Stimulated activated CD4-positive, alpha-beta T cell treated with anti-CD3 and anti-CD28 coated beads, Interleukin-12 subunit alpha, Interleukin-12 subunit beta, amount 100 ng/mL, for 24 hours (primary cell): ENCODE measurements at places on chromosomes 16 and 17.

DNA sequence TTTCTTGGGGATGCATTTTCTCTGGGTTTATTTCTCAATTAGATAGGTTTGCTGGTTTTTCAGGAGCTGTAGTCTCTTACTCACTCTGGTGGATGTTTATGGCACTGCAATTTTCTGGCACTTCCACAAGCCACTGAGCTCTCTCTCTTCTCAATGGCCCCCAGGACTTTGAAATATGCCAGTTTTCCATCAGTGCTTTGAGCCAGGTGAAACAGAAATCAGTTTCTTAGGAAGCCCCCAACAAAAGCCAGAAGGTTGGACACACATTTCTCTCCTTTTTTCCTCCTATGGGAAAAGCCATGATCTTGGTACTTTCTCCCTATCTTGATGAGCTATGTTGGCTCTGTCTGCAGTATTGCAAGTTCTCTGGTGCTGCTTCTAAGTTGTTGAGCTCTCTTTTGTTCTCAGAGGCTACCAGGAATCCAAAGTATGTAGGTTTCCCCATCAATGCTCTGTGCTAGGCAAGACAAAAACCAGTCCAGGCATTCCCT lies 90.7 kb upstream of the SMIM36 start:
- DNase-seq = no peak

- no peak for DNase-seq
Observed at GRCh38 chr16:7744546-7745264, 412.1 kb downstream of the RBFOX1 start.

GRCh38 chr17:70268383-70268782 lies 99.1 kb downstream of the KCNJ2 start:
- no peak for DNase-seq

- no peak for DNase-seq
Observed at GRCh38 chr16:55017321-55017720, 86.7 kb downstream of the IRX5 start.

DNA sequence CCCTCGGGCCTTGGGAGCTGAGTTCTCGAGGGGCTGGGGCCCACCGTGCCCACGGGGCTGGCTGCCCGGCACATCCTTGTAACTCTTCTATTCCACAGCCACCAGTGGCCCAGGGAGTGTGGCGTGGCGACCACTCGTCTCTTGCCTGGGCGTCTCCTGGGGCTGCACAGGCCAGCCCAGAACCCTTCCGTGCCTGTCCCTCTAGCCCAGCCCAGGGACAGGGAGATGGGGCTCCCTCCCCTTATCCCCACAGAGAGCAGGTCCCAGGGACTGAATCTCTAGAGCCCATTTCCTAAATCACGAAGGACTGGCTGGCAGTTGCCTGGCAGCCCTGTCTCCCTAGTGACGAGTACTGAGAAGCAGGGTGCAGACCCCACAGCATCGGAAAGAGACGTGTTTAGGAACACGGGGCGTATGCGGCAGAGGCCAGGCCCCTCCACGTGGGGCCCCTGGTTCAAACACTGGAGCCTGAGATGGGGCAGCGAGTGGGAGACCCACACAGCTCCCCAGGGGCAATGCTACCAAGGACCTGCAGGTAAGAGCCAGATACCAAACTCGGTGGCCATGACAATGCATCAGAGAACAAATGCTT lies 51.0 kb downstream of the TIMM22 start:
- DNase-seq = no peak

DNA sequence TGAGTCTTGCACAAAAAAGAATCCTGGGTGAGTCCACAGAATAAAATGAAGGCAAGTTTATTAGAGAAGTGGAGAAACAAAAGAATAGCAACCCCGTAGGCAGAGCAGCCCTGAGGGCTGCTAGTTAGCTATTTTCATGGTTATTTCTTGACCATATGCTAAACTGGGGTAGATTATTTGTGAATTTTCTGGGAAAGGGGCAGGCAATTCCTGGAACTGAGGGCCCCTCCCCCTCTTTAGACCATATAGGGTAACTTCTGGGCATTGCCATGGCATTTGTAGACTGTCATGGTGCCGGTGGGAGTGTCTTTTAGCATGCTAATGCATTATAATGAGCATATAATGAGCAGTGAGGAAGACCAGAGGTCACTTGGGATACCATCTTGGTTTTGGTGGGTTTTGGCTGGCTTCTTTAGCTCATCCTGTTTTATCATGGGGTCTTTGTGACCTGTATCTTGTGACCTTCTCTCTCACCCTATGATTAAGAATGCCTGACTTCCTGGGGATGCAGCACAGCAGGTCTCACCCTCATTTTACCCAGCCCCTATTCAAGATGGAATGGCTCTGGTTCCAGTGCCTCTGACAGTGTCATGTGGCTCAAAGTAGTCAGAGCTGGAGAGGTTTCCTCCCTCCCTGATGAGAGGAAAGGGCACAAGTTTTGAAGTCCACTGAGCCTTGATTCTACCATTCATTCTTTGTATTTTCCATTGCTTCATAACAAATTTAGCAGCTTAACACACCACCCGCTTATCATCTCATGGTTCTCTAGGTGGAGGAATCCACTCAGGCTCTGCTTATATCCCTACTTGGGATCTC lies 55.7 kb upstream of the LGALS9 start:
- no peak for DNase-seq

DNA sequence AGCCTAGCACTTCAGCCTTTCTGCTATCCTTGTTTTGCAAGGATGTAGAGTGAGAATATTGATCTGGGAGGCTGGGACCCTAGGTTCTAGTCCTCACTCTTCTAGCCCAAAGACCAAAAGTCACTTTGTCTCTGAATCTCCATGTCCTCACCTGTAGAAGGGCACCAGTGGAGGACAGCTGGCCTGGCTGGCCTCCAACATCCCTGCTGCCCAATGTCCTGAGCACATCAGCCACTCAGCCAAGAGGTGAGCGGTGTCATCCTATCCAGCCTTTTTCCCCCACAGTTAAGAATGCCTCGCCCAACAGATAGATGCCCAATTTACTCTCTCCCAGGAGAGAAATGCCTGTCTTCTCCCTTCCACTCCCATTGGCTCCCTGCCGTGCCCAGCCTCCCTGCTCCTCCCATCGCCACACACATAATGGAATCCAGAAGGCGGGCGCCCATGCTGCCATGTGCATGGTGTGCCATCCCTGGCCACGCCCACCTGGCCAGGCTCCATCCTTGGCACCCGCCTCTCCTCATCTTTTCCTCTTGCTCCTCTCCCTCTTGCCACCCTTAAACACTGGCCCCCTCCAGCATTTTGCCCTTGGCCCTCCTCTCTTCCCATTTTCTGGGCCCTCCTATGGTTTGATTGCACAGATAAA lies 157.3 kb upstream of the SDK2 start:
- DNase-seq = no peak

- DNase-seq = no peak
Observed at GRCh38 chr17:65121368-65121767, 15.8 kb upstream of the RGS9 start.

GRCh38 chr16:179211-180092 lies 807 bp upstream of the HBQ1 start:
- DNase-seq = no peak

DNA sequence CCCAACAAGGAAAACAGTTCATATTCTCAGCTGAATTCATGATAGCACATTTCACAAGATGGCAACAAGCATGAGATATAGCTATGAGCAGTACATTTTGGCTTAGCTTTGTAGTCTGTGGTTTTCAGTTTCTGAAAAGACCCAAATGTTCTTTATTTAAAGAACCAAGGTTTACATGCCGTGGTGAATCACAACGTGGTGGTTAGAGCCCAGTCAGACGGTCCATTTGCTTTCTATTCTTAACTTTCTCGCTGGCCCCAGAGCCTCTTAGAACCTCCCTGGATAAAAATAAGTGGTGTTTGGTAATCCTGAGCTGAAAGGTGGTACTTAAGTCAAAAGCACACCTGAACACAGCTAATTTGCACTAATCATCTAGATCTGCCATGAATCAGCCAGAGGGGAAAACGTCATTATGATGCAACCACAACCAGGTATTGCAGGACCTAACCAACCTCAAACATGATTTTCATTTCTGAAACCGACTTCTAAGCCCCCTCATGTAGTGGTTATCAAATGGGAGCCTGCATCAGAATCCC lies 18.6 kb upstream of the HAPSTR1 start:
- no peak for DNase-seq

DNA sequence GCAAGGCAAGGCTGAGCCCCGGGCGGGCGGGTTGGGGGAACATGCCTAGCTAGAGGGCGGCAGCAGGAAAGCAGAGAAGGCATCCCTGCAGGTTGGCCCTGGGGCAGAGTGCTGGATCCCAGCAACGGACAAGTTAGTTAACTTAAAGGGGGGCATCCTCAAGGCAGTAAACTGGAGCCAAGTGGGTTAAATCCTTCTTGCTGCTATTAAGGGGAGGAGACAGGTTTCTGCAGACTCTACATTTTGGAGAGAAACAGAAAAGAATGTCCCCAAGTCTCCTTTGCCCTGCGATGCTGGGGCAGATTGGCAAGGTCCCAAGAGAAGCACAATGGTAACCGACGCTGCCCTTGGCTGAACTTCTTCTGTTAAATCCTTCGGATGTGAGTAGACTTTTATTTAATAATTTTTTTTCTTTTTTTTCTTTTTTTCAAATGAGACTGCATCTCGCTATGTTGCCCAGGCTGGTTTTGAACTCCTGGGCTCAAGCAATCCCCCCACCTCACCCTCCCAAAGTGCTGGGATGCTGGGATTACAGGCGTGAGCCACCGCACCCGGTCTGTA lies 14.0 kb downstream of the ATP5PD start:
- no peak for DNase-seq

GRCh38 chr16:725463-726187 lies 618 bp downstream of the CCDC78 start:
- DNase-seq = no peak

GRCh38 chr17:34447406-34447805 lies 84.4 kb upstream of the CCL1 start:
- no peak for DNase-seq

GRCh38 chr17:57379237-57379894 lies 123.0 kb downstream of the MSI2 start:
- DNase-seq = no peak

DNA sequence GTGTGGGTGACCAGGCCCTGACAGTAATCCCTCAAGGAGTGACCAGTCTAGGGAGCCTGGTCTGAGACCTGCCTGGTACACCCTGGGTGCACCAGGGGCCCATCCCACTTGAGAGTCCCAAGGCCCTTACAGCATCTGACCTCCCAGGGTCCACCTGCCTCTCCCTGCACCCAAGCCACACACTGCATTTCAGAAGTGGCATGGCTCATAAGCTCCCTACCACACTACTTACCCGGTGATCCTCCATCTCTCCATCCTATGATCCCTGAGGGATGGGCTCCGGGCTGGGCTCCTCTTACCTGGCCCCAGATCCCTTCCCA lies 40.6 kb downstream of the LGALS9 start:
- DNase-seq = no peak

- no peak for DNase-seq
Observed at GRCh38 chr16:50499254-50499653, 48.9 kb upstream of the NKD1 start.

DNA sequence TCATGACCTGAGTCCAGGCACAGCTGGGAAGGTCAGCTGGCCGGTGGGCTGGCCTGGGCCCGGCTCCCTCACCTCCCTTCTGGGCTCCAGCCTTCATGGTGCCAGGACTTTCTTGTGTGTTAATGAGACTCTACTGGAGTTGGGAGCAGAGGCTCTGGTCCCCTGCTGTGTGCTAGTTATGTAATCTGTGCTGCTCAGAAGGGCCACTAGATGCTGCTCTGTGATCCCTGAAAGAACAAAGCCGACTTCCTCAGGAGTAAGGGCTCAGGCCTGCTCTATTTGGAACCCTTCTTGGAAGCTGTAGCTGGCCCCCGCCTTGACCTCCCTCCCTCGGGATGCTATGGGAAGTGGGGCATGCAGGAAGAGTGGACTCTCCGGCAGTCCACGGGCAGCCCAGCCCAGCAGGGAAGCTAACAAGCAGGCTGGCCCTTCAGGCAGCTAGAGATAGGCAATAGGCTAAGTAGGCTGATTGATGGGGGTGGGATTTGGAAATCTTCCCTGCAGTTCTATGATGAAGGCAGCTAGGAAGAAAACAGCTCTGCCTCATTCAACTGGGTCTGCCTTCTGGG lies 3.3 kb upstream of the CDK5R1 start:
- DNase-seq = no peak

GRCh38 chr16:4293822-4294457 lies 21.1 kb upstream of the TFAP4 start:
- DNase-seq = no peak

DNA sequence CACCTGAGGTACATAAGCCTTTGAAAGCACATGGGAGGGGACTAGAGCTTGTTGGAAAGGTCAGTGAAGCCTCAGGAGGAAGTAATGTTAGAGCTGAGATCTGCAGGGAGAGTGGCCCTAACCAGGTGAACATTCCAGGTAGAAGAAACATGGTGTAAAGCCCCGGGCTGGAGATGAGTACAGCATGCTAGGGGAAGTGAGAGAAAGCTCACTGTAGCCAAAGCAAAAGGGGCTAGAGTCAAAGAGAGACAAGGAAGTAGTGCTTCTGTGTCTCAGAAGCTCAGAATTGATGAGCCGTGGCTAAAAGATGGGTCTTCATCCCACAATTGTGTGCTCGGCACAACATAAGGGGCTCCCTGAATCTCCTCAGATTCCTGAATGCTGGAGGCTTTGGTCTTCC lies 481.8 kb downstream of the XYLT1 start:
- no peak for DNase-seq

- no peak for DNase-seq
Observed at GRCh38 chr17:66313995-66314659, 11.7 kb downstream of the PRKCA start.

DNA sequence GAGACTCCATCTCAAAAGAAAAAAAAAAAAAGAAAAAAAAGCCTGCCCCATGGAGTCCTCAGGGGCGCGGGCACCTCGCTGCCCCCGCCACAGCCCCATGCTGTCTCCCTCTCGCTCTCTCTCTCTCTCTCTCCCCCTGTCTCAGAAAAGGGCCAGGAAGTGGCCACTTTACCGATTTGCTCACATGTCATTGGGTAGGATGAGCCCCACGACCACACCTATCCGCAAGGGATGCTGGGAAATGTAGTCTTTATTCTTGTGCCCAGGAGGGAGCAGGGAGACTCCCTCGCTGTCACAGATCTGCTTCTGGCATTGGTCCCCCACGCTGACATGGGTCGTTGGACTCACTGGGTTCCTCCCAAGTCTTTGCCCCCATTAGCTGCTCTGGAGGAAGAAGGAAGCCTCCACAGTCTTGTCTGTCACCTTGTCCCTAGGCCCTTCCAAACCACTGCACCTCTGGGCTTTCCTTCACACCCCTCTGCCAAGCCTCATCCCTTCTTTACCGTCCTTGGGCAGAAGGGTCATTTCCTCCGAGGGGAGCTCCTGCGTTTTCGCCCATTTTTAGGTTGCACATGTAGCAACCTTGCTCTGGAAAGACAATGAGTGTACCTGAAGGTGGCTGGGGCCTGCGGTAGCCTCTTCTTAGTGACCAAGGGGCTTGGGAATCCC lies 6.9 kb upstream of the GJD3 start:
- no peak for DNase-seq

- DNase-seq = peak; percentile 66
Observed at GRCh38 chr16:9138731-9139501, 47.5 kb downstream of the HAPSTR1 start.

GRCh38 chr16:66014221-66014620 lies 352.3 kb upstream of the CDH5 start:
- DNase-seq = no peak

DNA sequence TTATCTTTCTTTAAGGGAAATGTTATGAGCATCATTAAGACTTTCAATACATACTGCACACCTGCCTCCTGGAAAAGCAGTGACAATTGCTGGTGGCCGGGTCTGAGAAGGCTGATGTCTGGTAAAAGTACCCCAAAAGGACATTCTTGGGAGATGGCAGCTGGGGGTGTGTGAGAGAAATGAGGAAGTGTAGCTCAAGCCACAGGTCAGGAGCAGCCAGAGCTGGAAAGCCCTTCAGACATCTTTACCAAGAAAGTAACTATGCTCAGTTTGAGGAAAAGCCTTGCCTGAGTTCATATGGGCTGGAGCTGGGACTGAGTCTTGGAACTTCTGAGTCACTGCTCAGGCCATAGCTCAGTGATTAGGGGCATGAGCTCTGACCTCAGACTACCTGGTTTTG lies 94.7 kb upstream of the N4BP1 start:
- DNase-seq = no peak
